ENCODE measurements at places on chromosomes 11 and 22.

DNA sequence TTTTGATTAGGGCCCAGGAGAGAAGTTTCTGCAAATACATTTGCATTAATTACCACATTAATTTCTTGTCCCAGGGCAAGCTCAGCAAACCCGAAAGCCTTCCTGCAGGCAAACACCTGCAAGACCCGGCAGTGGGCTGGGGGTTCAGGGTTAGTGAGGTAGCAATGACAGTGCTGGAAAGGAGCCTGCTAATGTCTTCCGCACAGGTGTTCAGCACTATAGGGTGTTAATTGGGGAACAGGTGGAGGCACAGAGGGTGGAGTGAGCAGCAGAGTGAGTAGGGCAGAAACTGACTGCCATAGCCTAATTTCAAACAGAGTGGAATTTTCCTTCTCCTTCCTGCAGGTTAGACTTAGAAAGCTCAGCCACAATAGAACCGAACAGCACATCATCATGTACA, 50.9 kb upstream of the UBASH3B start:
- no peak for DNase-seq

GRCh38 chr11:45812581-45813548, 7.9 kb downstream of the SLC35C1 start:
- peak; percentile 68 for DNase-seq

DNA sequence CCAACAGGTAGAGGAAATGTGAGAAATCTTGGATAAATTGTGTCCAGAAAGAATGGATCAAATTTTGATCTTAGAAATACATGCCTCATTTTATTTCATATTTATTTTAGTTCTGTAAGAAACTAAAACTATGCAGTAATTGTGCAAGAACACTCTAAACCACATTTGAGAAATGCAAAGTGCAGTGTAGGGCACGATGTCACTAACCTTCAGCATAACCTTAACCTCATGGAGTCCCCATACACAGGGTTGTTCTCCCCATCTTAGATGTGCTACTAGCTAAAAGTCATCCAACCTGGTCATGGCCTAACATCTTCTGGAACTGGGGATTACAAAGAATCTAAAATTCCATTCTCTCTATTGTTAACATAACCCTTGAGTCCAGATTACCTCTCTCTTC, 48.4 kb upstream of the ARHGAP42 start:
- no peak for DNase-seq

DNA sequence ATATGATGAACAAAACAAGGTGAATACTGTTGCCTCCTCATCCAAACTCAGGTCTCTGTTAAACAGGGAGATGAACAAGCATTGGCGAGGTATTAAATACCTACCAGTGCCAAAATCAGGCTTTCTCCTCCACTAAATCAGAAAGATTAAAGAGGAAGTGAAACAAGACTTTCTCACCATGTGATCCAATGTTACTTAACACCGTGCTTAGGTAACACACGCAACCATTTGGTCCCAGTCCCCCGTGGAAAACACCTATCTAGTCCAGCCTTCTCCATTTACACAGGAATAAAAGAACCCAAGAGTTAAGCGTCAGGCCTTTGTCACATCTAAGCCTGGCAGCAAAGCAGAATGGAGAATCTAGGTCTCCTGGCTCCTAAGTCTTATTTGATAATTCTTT, 34.5 kb downstream of the TENM4 start:
- no peak for DNase-seq

- no peak for DNase-seq
Measured at GRCh38 chr11:3165152-3165705, at the start of gene OSBPL5. TSS of gene OSBPL5 (minus strand) at chr11:3165310. CDS start at chr11:3129148, 36,162 bp downstream.

DNA sequence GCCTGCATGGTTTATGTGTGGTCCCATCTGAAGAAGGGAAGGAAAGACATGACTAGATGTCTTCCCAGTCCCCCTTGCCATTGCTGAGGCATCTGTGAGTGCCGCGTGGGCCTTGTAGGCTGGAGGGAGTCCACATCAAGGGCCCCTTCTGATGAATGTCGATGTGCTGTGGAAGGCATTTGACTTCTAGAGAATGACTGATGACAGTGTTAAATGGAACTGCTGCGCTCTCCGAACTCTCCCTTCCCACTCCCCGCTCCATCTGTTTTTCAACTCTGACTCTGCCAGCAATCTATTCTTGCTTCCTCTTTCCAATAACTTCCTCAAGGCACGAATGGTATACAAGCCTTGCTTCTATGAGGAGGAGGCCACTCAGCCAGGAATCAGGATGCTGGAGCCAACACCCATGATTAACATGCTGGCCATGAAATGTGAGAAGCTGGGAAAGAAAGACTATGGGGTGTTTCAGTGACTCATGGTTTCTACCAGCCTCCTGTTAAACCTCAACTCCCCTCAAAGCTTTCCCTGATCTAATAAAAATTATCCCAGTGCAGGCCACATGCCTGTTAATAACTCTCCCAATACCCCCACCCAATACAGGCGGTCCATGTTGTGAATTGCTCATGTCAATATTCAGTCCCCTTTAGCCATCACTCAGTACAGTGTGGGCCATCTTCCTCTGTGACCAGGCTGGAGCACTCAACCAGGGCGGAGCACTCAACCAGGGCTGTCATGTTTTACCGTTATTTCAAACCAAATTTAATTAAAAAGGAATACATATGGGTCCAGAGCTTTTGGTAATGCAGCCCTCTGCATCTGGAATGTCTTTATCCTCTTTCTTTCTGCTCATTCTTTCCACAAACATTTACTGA, 46.4 kb upstream of the TBCEL start:
- DNase-seq: no peak

DNA sequence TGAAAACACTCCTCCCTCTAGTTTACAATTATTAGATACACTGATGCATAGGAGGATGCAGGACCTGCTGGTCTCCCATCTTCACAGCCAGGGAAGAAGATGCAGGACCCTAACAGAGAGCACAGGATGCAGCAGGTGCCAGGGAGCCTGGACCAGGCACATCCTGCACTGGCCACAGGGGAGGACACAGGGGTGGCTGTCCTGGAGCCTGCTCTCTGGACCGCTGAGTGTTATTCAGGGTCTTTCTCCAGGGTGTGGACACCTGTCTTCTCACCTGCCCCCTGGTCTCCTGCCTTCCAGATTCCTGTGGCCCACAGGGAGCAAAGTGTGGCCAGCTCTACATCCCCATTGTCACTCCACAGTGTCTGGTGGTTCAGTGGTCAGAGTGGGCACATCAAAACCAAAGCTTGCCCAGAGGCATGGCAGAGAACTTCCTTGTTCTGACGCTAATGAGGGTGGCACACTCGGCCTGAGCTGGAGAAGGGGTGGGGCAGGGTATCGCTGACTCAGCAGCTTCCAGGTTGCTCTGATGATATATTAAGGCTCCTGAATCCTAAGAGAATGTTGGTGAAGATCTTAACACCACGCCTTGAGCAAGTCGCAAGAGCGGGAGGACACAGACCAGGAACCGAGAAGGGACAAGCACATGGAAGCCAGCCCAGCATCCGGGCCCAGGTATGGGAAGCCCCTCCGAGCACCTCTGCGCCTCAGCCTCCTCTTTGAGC, at the start of gene APOBEC3A:
Gene APOBEC3A (plus strand): TSS at position 564 of the 725 bp plus-strand sequence. CDS start 83 bp downstream, at position 647.
- DNase-seq: no peak

GRCh38 chr11:120660024-120660565, 148.5 kb downstream of the GRIK4 start:
- DNase-seq: peak; percentile 77

DNA sequence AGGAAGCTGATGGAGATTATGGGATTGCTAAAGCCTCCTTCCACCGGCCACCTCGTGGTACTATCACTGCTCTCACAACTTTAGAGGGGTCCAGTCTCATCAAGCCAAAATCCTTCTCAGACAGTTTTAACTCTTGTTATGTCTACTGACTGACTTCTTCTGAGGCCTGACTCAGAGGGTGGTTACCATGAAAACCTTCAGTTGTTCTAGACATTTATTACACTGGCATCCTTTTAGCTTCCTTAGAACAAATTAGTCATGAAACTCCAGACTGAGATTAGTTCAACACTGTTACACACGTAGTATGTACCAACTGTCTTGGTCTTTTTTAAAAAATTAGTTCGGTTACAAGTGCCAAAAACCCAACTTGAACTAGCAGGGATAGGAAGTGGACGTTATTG, 7.5 kb downstream of the DIXDC1 start:
- no peak for DNase-seq

- DNase-seq: no peak
Measured at GRCh38 chr11:125807909-125808308, 20.0 kb downstream of the PATE3 start.

DNA sequence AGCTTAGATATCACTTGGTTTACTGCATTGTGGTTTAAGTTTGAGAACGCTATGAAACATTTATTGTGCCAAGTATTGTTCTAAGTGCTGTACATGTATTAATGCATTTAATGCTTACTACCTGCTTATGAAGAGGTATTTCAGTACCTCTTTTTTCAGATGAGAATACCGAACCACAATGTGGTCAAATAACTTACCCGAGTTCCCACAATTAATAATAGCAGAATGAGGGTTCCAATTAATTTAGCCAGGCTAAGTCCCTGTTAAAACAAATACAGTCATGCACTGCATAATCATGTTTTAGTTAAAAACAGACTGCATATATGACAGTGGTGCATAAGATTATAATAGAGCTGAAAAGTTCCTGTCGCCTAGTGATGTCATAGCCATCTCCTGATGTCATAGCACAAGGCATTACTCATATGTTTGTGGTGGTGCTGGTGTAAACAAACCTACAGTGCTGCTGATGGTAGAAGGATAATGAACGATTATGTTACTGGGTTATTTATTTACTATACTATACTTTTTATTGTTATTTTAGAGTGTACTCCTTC, 4.3 kb downstream of the ZC3H12C start:
- no peak for DNase-seq

GRCh38 chr22:40007853-40008710, 13.3 kb downstream of the FAM83F start:
- no peak for DNase-seq

- no peak for DNase-seq
Measured at GRCh38 chr11:6642957-6643356, 12.7 kb downstream of the DCHS1 start.

DNA sequence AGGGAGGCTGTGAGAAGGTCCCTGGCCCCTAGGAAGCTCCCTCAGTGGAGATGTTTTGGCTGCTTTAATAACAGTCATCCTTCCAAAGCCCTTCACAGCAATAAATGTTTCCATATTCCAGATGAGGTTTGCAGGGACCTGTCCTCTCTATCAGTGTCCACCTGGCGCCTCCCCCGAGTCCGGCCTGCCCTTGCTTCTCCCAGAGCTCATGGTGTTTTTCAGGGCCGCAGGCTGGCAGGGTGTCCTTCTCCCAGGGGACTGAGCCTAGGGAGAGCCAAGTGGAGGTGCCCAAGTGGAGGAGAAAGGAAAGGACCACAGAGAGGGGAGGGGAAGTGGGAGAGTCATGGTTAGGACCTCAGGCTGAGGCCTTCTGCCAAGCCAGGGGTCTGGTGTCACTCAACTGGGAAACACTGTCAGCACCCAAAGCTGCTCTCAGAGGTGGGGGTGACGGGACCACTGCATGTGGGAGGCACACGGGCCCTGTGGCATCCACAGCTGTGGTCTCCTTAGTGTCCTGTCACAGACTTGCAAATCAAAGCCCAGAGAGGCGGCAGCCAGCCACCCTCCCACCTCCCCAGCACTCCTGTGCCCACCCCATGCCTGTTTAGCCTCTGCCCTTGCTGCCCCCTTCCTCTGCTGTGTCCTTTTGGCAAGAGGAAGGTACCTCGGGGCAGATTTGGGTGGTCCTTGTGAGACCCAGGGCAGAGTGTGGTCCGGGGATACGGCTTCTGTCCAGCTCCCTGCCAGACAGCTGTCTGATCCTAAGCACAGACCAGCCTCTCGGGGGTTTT, 6.4 kb downstream of the DERL3 start:
- DNase-seq: no peak

DNA sequence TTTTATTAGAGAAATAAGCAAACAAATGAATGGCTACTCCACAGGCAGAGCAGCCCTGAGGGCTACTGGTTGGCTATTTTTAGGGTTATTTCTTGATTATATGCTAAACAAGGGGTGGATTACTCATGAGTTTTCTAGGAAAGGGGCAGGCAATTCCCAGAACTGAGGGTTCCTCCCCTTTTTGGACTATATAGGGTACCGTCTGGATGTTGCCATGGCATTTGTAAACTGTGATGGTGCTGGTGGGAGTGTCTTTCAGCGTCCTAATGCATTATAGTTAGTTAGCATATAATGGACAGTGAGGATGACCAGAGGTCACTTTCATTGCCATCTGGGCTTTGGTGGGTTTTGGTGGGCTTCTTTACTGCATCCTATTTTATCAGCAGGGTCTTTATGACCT, 19.2 kb downstream of the SLC22A6 start:
- no peak for DNase-seq

- no peak for DNase-seq
Measured at GRCh38 chr11:10592331-10592730, 23.9 kb upstream of the LYVE1 start.

GRCh38 chr11:14552089-14552488, 31.9 kb upstream of the PSMA1 start:
- DNase-seq: no peak

- no peak for DNase-seq
Measured at GRCh38 chr22:36907253-36908195, 5.9 kb upstream of the CSF2RB start.

GRCh38 chr22:32775957-32776356, 25.5 kb upstream of the TIMP3 start:
- no peak for DNase-seq

GRCh38 chr22:35914665-35915476, 113.8 kb downstream of the RBFOX2 start:
- DNase-seq: no peak

DNA sequence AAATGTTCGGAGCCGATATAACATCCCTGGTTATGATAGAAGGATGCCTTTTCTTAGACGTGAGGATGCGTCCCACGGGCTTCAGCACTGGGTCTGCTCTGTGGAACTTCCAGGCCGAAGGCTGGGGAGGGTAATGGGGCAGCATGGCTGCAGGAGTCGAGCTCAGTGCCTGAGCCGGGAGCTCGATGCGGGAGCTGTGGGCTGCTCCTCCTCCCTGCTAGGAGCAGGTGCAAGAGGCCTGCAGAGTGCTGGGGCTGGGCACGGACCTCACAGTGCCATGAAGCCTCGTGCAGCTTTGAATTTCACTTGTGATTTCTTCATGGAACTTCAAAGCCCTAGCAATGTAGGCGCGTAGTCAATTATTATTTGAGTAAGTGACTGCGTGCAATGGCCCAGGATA, 6.0 kb downstream of the TUBA8 start:
- DNase-seq: no peak

DNA sequence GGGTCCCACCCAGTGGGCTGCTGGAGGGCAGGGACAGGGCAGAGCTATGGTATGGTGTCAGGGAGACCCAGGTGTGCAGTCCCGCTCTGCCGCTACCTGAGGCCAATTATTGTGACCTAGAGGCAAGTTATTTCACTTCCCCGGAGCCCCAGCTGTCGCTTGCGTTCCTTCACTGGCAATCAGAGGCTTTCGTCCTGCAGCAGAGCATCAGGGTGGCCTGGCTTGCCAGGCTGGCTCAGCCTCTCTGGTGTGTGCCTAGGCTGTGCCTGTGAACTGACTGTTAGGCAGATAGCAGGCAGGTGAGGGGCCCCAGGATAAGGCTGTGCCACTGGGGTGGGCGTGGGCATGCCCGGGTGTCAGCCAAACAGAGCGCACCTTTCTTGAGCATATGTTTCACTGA, 31.4 kb downstream of the GLB1L2 start:
- DNase-seq: no peak
